ENCODE measurements at places on chromosomes 2 and 18. TPM values are rescaled to one million over a fixed set of nuclear protein-coding genes. Genes with fewer than 3 reads are reported as not detected.

- DNase-seq, result no peak
Observed at GRCh38 chr2:142870526-142870925, 6.9 kb upstream of the KYNU start.

The TTC39C gene
- 168 TPM for total RNA-seq

DNA sequence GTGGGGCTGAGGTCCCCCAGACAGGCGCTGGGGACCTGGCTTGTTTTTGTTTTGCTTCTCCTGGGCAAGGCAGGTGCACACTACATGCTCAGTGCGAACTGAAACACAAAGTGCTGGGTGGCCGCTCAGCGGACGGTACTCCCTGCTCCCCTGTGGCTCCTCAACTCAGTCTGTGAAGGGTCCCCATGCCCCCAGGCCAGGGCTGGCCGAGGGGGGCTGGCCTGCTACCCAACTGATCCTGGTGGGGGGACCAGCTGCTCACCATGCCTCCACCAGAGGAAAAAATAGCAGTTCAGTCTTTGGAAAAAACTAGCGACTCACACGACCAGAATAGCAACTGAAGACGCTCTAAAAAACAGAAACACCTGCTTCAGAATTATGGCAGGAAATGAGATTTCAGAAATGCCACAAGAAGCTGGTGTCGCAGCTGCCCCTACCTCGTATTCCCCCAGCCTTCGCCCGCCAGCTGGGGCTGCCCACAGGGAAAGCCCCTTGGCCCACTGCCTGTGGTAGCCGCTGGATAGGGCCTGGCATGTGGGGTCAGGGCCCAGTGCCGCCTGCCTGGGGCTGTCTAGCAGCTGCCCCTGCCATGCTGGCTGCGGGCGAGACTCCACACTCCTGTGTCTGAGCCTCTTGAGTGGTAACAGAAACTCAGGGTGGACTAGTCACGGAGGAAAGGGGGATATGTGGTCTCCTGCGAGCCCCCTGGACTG is 43.7 kb downstream of the MEX3C start:
- DNase-seq, result peak; percentile 69

The GLI2 gene
- not detected for total RNA-seq

The MOCOS gene
- 0.12 TPM for total RNA-seq

DNA sequence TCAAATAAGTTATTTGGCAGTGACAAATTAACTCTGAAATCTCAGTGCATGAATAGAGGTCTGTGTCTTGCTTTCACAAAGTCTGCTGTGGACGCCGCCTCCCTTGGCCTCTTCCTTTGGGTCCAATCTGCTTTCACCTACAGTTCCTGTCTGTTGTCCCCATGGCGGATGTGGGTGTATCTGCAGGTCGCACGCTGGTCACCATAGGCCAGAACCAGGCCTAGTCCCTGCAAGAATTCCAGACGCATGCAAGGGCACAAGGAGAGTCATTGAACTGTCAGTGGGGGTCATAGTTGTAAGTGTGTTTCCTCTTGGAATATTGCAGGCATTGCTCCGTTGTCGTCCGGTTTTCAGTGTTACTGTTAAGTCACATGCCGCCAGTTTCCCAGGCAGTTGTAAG is 7.4 kb downstream of the SOCS6 start:
- DNase-seq, result no peak
